ENCODE measurements at places on chromosomes 5 and 9.
A peak's percentile ranks its signal among the peaks of the same experiment; 100 is the strongest.

DNA sequence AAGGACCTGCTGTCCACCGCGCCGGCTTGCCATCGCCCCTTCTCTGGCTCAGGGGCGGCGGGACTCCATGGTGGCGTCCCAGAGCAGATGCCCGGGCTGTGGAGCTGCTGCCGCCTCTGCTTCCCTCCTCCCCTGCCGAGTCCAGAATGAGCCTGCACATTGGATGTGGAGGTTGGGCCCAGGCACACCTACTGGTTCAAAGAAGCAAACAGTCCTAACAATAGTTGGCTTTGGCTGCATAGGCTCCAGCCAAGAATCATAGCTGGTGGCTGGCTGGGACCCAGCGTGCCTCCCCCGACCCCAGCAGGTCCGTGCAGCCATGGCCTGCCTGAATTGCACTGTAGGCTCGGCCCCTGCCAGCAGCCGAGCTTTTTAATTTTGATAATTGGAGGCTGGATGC lies 25.8 kb downstream of the ADAMTSL2 start:
- DNase-seq, result no peak

- DNase-seq, result peak; percentile 29
These were observed 354.2 kb downstream of the ARL15 start for GRCh38 chr5:53956196-53956595.

GRCh38 chr5:145937432-145938250 lies 1.3 kb downstream of the SH3RF2 start:
- DNase-seq, result no peak

DNA sequence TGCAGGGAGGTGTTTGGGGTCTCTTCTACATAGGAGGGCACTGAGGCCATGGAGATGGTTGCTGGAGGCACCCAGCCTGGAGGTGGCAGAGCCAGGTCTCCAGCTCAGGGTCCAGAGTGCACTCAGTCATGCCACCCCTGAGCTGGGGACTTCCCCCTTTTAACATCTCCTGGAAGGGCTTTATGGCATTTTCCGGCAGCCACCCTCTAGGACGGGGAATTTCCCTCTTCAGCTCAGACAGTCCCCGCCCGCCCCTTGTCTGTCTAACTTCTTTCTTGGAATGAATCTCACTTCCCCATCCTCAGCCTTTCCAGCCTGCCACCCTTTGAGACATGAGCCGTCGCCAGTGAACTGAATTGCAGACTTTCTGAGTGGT lies 49.9 kb downstream of the COL15A1 start:
- DNase-seq, result peak; percentile 97

- no peak for DNase-seq
These were observed 206.0 kb downstream of the PCSK1 start for GRCh38 chr5:96226941-96227552.

DNA sequence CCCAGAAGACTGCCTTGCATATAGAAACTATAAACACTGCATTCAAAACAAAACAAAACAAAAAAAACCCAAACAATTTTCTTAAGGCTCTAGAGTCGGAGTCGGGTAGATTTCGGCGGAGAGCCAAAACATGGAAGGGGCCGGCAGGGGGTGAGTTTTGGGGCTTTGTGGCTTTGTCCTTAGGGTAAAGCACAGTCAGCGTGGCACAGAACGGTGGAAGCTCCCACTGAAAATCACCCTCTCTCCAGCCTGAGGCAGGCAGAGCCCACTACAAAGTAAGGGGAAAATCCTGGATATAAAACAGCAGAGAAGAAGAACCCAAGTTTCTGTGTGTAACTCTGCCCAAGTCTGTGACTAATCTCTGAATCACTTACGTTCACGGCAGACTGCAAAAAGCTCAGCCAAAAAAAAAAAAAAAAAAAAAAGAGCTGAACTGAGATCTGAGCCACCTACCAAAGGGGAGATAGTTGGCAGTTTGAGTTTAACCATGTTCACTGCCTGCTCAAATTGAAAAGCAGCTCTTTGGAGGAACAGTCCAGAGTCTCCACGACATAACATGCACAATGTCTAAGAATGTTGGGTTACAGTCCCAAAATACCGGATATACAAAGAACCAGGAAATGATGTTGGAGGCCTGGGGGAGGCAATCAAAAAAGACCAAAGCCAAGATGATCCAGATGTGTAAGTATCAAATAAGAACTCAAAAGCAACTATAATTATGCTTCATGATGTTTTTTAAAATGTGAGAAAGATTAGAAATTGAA lies 26.6 kb upstream of the OR2K2 start:
- DNase-seq, result peak; percentile 3

DNA sequence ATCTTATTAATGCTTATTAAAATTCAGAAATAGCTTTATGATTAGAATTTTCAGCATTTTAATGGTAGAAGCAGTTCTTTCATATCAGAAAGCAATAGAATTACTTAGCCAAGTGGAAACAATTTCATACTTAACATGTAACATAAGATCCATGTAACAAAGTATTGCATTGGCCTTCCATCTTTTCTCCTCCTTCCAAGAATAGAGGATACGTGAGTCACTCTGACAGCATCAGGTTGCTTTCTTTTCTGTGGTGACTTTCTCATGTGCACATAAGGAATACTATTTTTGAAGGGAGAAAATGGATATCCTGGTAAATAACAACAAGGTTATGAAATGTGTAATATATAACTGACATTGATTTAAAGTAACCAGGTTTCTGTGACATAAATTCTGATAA lies 272.2 kb downstream of the ANXA1 start:
- DNase-seq, result no peak

- DNase-seq, result no peak
These were observed 72.3 kb upstream of the NIPAL4 start for GRCh38 chr5:157387683-157388093.

- peak; percentile 39 for DNase-seq
These were observed 85.7 kb upstream of the ARRDC3 start for GRCh38 chr5:91468651-91469422.

DNA sequence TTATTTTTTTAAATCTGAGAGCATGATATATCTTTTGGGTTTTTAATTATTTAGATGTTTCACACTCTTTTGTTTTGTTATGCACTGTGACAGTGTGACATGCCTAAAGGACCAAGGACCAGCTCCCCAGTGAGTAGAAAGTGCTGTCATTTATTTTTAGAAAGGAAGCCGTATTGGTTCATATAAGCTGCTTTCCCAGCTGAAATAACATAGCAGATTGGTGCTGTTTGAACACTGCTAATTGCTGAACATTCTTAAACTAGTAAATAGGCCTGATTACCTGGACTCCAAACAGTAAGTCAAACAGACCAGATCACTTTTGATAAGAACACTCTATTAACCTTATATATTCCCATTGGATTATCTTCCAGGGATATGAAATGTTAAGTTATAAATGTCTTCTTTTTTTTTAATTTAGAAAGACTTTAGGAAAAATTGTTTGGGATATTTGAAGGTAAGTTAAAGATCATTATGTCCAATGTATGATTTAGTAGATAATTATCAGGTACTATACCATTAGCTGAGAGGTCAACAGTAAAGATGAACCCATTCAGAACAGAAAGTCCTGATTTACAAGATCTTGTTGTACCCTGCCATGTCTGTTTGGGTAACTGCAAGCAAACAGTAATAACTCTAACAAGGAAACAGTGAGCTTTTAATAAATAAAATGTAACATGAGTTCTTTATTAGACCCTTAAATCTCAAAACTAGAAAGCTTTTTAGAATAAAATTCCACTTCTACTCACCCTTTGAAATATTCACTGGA lies 27.8 kb upstream of the ELL2 start:
- DNase-seq, result no peak

- DNase-seq, result no peak
These were observed 84.4 kb upstream of the ITGA1 start for GRCh38 chr5:52703321-52703720.

- no peak for DNase-seq
These were observed 27.0 kb downstream of the RAPGEF6 start for GRCh38 chr5:131607903-131608540.

- no peak for DNase-seq
These were observed 71.4 kb downstream of the RGMB start for GRCh38 chr5:98844865-98845264.

DNA sequence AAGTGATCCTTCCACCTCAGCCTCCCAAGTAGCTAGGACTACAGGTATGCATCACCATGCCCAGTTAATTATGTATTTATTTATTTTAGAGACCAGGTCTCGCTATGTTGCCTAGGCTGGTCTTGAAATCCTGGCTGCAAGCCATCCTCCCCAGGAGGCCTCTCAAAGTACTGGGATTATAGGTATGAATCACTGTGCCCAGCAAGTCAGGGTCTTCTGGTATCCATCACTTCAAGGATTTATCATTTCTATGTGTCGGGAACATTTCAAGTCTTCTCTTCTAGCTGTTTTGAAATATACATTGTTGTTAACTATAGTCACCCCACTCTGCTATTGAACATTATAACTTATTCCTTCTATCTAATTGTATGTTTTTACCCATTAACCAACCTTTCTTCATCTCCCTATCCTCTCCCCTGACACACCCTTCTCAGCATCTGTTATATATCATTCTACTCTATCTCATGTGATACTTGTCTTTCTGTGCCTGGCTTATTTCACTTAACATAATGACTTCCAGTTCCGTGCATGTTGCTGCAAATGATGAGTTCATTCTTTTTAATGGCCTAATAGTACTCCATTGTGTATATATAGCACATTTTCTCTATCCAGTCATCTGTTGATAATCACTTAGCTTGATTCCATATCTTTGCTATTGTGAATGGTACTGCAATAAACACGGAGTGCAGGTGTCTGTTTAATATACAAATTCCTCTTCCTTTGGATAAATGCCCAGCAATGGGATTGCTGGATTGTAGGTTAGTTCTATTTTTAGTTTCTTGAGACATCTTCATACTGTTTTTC lies 26.4 kb downstream of the UTP15 start:
- no peak for DNase-seq

GRCh38 chr9:63859475-63860215 lies 1425.4 kb downstream of the FOXD4L5 start:
- no peak for DNase-seq

DNA sequence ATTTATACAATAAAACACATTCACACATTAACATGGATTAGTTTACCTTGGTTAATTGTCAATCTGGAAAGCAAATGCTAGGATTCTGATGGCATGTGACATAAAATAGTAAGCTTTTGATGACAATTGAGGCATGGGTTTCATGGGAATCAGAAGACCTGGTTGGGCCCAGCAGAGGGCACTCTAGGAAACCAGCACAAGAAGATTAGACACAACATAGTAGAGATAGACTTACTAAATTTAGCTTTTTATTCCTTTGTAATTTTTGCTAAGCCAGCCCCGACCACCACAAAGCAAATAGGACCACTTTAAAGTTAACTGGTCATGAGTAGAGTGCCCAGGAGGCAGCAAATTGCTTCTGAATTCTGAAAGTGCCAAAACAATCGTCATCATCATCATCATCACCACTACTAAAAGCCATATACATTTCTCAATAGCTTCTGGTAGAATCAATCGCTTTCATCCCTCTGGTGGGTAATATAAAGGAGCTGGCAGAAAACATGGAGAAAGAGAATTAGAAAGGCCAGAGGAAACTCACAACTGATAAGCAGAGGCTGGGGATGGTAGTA lies 163.2 kb downstream of the ARRDC3 start:
- DNase-seq, result peak; percentile 20

DNA sequence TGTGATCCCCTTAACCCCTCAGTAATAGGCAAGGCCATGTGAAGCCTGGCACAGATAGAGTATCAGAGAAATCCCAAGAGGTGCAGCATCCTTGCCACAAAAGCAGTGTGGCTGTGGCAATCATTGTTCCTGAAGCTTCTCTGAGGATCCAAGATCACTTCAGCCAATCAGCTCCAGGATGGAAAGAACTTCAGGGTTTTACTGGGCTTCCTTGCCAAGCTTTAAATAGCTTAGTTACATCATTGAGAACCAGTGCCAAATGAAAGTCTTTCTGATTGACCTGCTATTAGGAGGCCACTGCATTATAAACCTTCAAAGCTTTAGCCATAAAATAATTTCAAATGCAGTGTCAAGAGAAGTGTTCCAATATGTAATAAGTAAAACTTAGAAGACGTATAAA lies 430.6 kb downstream of the PIK3R1 start:
- DNase-seq, result no peak

DNA sequence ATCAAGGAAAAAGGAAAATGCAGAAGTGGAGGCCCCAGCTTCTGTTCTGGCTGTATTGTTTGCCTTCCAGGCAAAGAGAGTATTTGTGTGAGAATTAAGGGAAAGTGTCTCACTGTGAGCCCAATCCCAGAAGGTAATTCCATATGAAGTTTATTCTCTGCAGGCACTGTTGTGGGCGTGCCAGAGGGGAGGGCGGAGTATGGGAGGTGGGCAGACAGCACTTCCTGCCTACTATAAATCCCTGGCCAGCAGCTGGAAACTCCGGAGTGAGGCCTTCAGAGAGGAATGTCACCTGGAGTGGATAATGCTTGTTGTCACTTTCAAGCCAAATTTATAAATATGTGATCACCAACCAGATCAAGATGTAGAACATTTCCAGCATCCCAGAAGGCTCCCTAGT lies 209.5 kb downstream of the ARHGAP26 start:
- DNase-seq, result no peak

DNA sequence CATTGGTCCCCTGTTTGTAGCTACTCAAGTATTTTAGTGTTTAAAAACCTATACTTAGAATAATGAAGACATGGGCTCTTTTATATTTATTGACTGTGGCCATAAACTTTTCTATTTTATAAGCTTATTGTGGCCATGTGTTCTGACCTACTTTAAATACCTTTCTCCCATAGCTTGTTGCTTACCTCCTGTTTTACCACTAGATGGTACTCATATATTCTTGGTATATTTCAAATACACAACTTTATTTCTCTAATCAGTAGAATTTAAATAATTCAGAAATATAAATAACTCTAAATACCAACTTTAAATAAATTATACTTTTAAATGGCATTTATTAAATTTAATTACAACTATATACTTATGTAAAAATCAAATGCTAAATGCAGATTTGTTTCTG lies 498.0 kb downstream of the PRDM9 start:
- DNase-seq, result no peak

- DNase-seq, result no peak
These were observed 50.8 kb downstream of the ANKDD1B start for GRCh38 chr5:75662061-75662460.

DNA sequence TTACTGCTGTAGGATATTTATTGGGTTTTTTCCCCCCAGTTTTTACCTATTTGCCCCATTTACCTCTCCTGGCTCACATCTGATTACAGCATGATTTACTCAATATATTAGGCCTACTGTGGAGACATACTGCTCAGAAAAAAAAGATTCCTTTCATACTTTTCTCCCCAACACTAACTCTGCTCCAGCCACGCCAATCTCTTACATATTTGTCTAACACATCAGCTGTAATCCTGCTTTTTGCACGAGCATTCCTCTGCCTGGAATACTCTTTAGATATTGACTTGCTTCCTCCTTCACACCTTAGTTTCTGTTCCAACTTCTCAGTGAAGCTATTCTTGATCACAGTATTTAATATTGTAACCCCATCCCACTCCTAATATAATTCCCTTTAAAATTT lies 158.1 kb upstream of the VCAN start:
- no peak for DNase-seq
